ENCODE measurements at places on chromosomes 16 and 17.
A peak's percentile ranks its signal among the peaks of the same experiment; 100 is the strongest.

DNA sequence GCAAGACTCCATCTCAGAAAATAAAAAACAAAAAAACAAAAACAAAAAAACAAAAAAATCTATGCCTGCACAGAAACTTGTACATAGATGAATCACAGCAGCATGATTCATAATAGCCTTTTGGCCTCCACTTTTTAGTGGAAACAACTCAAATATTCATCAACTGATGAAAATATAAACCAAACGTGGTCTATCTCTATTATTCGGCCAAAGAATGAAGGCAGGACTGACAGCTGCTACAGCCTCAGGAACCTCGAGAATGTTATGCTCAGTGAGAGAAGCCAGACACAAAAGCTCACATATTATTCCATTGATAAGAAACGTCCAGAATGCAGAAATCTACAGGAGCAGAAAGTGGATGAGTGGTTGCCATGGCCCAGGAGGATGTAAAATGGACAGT, 19.8 kb downstream of the PPL start:
- H3K4me3 ChIP-seq = no peak overlapping the region
- no peak overlapping the region for H3K27ac ChIP-seq
- DNase-seq = no peak
- H3K4me1 ChIP-seq = no peaks in the 10 kb centered on the region

GRCh38 chr16:28597692-28598261, 927 bp upstream of the SULT1A2 start:
- H3K27ac ChIP-seq = no peak overlapping the region
- no peaks in the 10 kb centered on the region for H3K27me3 ChIP-seq
- no peaks in the 10 kb centered on the region for H3K36me3 ChIP-seq
- DNase-seq = no peak
- H3K4me1 ChIP-seq = no peaks in the 10 kb centered on the region
- no peak overlapping the region for H3K4me3 ChIP-seq

GRCh38 chr16:83200005-83200779, 573.4 kb downstream of the CDH13 start:
- no peaks in the 10 kb centered on the region for H3K4me1 ChIP-seq
- no peak overlapping the region for H3K27ac ChIP-seq
- no peak overlapping the region for H3K4me3 ChIP-seq
- H3K36me3 ChIP-seq = no peaks in the 10 kb centered on the region
- peak; percentile 30 for DNase-seq
- no peaks in the 10 kb centered on the region for H3K27me3 ChIP-seq

GRCh38 chr16:78748220-78748929, 648.9 kb downstream of the WWOX start:
- H3K4me1 ChIP-seq = no peaks in the 10 kb centered on the region
- no peak overlapping the region for H3K27ac ChIP-seq
- H3K4me3 ChIP-seq = no peak overlapping the region
- H3K27me3 ChIP-seq = no peaks in the 10 kb centered on the region
- no peak for DNase-seq

- H3K27me3 ChIP-seq = no peaks in the 10 kb centered on the region
- no peak for DNase-seq
- no peak overlapping the region for H3K4me3 ChIP-seq
- no peaks in the 10 kb centered on the region for H3K36me3 ChIP-seq
- no peak overlapping the region for H3K27ac ChIP-seq
- H3K4me1 ChIP-seq = no peaks in the 10 kb centered on the region
Observed at GRCh38 chr17:1315409-1315808, 35.9 kb downstream of the TRARG1 start.

- H3K4me1 ChIP-seq = peaks cover 24% of the 10 kb centered on the region
- DNase-seq = peak; percentile 68
- no peaks in the 10 kb centered on the region for H3K36me3 ChIP-seq
- no peak overlapping the region for H3K4me3 ChIP-seq
Observed at GRCh38 chr17:8060274-8060673, 21.4 kb downstream of the ALOX15B start.

GRCh38 chr16:11042191-11042590, 97.8 kb downstream of the CLEC16A start:
- H3K36me3 ChIP-seq = peaks cover 48% of the 10 kb centered on the region
- no peaks in the 10 kb centered on the region for H3K27me3 ChIP-seq
- no peaks in the 10 kb centered on the region for H3K4me1 ChIP-seq
- H3K27ac ChIP-seq = no peak overlapping the region
- no peak overlapping the region for H3K4me3 ChIP-seq

All from right atrium auricular region (tissue), 2 donors.